ENCODE measurements at places on chromosomes 7 and 10. TPM values are rescaled to one million over a fixed set of nuclear protein-coding genes. Genes with fewer than 3 reads are reported as not detected.

The DHX32 gene
- 23.6 TPM for total RNA-seq

The PNLIPRP3 gene
- total RNA-seq: not detected

The PDSS1 gene
- total RNA-seq: 15.5 TPM

The HTR7 gene
- total RNA-seq: 0.49 TPM

The ZNF804B gene
- not detected for total RNA-seq

The SPDYE16 gene
- not detected for total RNA-seq
